A549 treated with CpdA at 1 μM for 4 hours (cell line): ENCODE measurements at places on chromosomes 12 and 14. TPM values are rescaled to one million over a fixed set of nuclear protein-coding genes. Genes with fewer than 3 reads are reported as not detected.

Gene MYH6
- not detected in 5 replicates for total RNA-seq

Gene CLEC4C
- total RNA-seq, result not detected in 5 replicates

Gene GPD1
- total RNA-seq, result 0.10 to 0.32 TPM (median 0.20 TPM) in 4 of 5 replicates, not detected in the other

Gene FBXL14
- 8.6 to 14.0 TPM (median 12.9 TPM) in 5 replicates for total RNA-seq

Gene TRHDE
- total RNA-seq, result 0.03 to 0.19 TPM (median 0.09 TPM) in 5 replicates

Gene GNG2
- total RNA-seq, result 1.7 to 3.2 TPM (median 2.7 TPM) in 5 replicates

Gene KRT78
- total RNA-seq, result 0.06 TPM in 1 of 5 replicates, not detected in the others

Gene P2RX7
- total RNA-seq, result not detected in 5 replicates

Gene TRMT61A
- total RNA-seq, result 18.8 to 31.0 TPM (median 26.5 TPM) in 5 replicates

Gene RNF212B
- not detected in 5 replicates for total RNA-seq

Gene KRT4
- total RNA-seq, result 2.3 to 4.2 TPM (median 3.1 TPM) in 5 replicates

Gene FOXM1
- total RNA-seq, result 95.5 to 99.3 TPM (median 96.8 TPM) in 5 replicates

Gene TMEM30B
- 0.05 to 0.17 TPM (median 0.13 TPM) in 5 replicates for total RNA-seq

Gene LRRC23
- total RNA-seq, result 16.4 to 17.9 TPM (median 16.5 TPM) in 5 replicates

Gene STYK1
- 0.12 to 0.76 TPM (median 0.23 TPM) in 5 replicates for total RNA-seq

Gene DPY19L2
- total RNA-seq, result 1.7 to 2.6 TPM (median 2.1 TPM) in 5 replicates
